Activated CD4-positive, alpha-beta T cell treated with anti-CD3 and anti-CD28 coated beads, Interleukin-2, amount 50 U/mL, for 1 hour (primary cell): ENCODE measurements at places on chromosomes 12 and 14.

GRCh38 chr12:53989227-53990113, 4.5 kb downstream of the HOXC10 start:
- DNase-seq, result no peak

DNA sequence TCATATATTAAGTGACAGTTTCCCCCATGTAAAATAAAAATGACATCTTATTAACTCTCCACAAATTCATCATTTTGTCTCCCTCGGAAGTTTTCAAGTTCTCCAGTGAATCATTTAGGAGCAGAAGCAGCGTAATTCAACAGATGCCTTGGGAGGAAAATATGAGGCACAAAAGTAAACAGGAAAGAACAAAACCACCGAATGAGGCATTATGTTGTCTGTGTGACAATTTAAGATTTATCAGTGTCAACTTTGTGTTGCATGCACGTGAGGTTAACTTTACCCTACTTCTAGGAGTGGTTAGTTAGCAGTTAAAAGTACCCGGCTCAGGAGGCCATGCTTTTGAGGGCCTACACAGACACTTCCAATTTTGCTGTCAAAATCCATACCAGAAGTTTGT, 258.6 kb downstream of the IPO8 start:
- DNase-seq, result no peak

GRCh38 chr14:28784096-28785048, 17.8 kb downstream of the FOXG1 start:
- no peak for DNase-seq

DNA sequence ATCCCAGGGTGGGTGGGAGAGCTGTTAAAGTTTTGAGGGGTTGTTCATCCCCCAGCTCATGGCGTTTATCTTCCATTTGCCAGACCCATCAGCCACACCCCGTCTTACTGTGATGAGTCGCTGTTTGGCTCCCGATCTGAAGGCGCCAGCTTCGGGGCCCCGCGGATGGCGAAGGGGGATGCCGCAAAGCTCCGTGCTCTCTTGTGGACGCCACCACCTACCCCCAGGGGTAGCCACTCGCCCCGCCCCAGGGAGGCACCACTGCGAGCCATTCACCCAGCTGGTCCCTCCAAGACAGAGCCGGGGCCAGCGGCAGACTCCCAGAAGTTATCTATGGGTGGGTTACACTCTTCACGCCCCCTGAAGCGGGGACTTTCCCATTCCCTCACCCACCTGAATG, 5.7 kb downstream of the RITA1 start:
- DNase-seq, result no peak

GRCh38 chr12:17976202-17976601, 113.8 kb downstream of the RERGL start:
- DNase-seq, result no peak

DNA sequence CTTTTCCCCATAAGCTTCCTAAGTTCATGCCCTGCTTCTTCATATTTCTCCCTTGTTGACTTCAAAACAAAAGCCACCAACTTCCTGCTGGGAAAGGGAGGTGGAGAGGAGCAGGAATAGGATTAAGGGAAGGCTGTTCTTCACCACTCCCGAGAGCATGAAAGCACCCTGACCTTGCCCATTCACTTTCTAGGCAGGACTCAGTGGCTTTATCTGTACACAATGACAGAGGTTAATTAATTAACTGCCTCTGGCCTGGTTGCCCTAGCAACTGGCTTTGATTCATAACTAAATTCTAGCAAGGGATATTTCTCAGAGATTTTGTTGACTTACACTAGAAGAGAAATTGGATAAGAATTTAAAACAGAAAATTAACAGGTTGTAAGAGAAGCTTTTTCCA, 396.8 kb downstream of the RPS29 start:
- no peak for DNase-seq

DNA sequence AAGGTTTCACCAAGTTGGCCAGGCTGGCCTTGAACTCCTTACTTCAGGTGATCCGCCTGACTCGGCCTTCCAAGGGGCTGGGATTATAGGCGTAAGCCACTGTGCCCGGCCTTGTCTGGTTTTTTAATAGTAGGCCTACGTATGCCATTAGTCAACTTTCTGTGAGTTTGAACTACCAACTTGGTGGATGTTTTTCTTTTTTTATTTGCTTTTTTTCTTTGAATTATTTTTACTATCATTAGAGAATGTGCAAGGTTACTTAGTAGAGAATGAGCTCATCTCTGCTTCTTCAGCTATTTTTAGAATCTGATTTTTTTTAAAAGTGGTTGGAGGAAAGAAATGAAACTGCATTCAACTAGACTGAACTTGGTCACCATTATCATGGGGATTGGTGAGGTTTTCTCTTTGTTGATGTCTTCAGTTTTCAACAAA, 51.4 kb downstream of the HMGA2 start:
- DNase-seq, result no peak

DNA sequence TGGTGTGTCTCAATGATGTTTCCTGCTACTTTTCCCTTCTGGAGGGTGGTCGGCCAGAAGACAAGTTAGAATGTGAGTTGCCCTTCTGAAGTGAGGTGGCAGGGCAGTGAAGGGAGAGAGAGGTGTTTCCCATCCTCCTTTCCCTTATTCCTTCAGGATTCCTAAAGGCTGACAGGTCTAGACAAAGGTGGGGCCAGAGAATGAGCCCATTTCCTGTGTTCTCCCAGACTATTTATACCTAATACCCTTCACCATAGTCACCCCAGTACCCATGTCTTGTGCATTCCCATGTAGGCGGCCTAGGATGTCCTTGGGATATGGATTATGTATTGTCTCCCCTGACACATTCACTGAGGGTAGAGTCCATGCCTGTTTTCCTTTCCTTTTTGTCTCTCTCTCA, 7.0 kb downstream of the DGKA start:
- no peak for DNase-seq

DNA sequence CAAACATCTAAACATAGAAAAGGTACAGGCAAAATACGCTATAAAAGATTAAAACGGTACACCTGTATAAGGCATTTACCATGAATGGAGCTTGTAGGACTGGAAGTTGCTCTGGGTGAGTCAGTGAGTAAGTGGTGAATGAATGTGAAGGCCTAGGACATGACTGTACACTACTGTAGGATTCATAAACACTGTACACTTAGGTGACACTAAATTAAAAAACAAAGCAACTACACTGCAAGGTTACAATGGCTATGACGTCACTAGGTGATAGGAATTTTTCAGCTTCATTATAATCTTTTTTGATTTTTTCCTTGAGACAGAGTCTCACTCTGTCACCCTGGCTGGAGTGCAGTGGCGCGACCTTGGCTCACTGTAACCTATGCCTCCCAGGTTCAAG, 269.2 kb downstream of the KSR2 start:
- no peak for DNase-seq

DNA sequence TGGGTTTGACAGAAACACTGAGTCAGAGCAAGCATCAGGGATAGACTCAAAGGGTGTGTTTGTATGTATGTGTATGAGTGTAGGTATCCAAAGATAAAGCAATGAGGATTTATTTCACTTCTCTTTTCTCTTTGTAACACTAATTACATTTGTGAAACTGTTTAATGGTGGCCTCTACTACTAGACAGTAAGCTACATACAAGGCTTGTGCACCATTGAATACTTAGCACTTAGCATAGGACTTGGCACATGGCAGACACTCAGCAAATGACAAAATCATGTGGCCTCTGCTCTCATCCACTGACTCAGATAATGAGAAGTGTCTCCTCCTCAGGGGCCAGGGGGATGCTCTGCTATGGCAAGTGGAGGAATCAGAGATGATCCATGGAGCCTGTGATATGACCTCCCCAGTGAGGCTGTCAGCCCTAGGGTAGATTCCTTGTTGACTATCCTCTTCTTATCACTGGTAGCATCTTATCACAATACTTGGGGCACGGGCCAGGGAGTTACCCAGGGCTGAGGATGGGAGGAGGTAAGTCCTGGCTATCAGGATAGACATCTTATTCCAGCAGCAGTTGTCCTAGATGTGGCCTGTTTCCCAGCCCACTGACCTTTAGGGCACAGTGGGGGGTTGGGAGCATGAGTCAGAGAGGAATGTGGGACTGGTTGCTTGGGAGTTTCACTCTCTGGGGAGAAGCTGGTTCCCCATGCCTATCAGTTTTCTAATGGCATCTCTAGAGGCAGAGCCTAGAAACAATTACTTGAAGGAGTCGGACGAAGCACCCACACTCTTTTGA, 71.2 kb upstream of the HOXC13 start:
- no peak for DNase-seq

DNA sequence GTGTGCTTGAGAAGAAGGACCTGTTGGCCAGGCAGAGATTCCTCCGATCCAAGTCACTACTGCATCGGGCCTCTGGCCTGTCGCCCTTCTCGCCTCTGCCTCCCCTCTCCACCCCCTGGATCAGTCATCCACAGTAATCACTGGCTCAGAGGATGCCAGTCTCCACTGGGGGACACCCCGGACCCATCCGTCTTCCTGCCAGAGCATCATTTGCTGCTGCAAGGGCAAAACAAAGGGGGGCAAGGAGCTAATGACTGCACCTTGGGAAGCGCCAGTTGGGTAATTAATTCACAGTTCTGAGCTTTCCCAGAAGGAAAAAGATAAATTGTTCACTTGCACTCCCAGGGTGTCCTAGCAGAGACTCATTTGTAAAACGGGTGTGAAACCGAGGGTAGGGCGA, 215.4 kb downstream of the GLT1D1 start:
- no peak for DNase-seq

DNA sequence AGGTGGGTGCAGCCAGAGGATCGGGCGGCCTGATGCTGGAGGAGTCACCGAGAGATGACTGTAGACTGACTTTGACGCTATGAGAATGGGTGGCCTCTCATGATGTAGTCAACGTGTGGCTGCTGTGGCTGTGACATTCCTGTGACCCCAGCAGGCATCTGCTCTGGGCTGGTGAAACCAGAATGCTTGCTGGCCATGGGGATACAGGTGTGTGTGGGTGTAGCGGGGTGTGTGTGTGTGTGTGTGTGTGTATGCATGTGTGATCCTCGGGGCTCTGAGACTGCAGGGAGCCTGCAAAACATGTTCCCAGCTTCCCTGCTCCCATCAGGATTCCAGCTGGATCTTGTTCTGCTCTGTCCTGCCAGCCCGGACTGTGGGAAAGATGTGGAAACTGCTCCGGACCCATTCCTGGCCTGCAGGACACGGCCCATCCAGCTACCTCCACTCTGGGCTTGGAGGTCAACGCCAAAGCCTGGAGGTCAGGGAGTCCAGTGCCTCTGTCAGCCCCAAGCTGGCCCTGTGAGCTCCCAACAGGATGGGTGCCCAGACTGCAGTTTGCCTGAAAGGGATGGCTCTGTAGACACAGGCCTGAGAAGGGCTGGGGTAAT, 18.8 kb upstream of the HHIPL1 start:
- no peak for DNase-seq

GRCh38 chr14:80638620-80639515, 302.7 kb downstream of the CEP128 start:
- DNase-seq, result no peak

- peak; percentile 30 for DNase-seq
Measured at GRCh38 chr12:96501133-96501761, 11.9 kb downstream of the CFAP54 start.
